ENCODE measurements at places on chromosomes 7 and 10. TPM values are rescaled to one million over a fixed set of nuclear protein-coding genes. Genes with fewer than 3 reads are reported as not detected.

Gene STRA8
- total RNA-seq: not detected

Gene ATOH7
- not detected for total RNA-seq

Gene MNX1
- 5.7 TPM for total RNA-seq

Gene ZCWPW1
- 10.8 TPM for total RNA-seq

DNA sequence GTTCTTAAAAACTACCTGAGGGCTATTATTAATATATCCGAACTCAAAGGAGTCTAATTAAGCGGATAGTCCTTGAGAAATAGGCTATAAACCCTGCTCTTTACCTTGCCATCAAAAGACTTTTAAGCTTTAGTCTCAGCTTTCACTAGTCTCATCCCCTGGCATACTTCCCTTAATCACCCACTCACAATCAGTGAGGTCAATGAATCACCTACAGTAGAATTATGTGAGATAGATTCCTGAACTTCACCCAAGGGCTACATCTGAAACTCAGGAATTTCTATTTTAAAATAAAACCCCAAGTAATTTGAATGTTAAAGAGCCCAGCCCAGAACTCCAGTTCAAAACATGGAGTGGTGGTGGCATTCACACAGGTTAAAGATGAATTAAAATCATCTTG lies 108.7 kb downstream of the ETV1 start:
- no peak for DNase-seq

GRCh38 chr10:30763918-30764317 lies 134.4 kb upstream of the LYZL2 start:
- DNase-seq: no peak

GRCh38 chr10:34377833-34378232 lies 437.3 kb downstream of the PARD3 start:
- DNase-seq: no peak

DNA sequence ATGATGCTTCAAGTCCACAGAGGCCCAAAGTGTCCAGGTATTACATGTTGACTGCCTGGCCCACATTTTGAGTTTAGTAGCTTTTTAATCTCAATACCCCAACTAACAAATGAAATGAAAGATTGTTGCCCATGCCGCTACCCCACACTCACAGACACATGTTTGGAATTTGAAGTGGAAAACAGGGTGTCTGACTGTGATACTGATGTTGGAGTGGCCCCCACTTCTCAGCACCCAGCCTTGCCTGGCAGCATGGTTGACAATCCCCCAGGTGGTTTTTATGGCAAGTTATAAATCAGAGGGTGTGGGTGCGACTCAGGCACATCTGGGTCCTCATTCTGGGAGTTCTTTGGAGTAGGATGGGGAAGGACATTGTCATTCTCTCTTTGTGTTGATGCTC lies 314.7 kb upstream of the ZNF32 start:
- DNase-seq: no peak

All from OCI-LY7 (cell line).